ENCODE measurements at places on chromosomes 11 and 22.
A peak's percentile ranks its signal among the peaks of the same experiment; 100 is the strongest.

DNA sequence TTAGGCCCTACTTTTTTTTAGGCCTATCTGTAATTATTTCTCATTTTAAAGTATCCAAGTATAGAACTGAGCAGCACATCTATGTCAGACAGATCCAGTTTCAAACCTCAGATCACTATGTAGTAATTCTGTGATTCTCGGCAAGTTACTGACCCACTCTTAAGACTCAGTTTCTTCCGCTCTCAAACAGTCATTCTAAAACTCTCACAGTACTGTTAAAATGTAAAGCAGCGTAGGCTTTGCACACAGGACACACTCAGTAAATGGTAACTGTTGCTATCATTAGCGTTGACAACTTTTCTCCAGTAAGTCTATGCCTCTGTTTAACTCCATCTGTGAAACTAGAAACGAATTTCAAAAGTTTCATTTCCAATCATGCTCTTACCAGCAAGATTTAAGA lies 277.1 kb downstream of the TTC28 start:
- no peak for DNase-seq

DNA sequence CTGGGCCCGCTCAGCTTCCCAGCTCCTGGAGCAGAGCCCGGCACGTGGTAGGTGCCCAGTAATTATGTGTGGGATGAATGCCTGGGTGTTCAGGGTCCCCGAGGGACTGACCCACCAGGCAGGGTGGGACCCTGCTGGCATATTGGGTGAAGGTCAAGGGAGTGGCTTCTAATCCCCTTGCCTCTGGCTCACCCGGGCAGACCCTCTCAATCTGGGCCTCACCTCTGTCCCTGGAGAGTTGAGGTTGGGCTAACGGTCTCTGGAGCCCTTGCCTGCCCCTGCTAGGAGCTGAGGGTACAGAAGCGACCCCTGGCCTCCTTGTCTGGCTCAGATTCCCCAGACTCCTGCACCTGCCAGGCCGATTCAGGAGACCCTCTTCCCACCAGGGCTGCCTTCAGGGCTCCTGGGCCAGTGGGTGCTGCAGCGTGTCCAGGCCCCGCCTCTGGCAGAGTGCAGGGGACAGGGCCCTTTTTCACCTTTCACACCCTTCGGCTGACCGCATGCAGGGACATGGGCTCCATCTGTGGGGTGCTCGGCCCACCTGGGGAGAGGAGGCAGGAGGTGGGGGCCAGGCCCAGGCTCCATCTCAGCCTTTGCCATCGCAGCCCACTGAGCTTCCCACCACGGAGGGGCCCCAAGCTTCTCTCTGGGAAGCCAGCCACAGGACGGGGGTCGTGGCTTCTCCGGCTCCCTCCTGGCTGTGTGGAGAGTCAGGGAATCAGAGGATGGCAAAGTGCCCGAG lies 3.8 kb upstream of the CTSD start:
- DNase-seq, result no peak

- DNase-seq, result no peak
Observed at GRCh38 chr11:3086671-3087150, 29.5 kb upstream of the CARS1 start.

DNA sequence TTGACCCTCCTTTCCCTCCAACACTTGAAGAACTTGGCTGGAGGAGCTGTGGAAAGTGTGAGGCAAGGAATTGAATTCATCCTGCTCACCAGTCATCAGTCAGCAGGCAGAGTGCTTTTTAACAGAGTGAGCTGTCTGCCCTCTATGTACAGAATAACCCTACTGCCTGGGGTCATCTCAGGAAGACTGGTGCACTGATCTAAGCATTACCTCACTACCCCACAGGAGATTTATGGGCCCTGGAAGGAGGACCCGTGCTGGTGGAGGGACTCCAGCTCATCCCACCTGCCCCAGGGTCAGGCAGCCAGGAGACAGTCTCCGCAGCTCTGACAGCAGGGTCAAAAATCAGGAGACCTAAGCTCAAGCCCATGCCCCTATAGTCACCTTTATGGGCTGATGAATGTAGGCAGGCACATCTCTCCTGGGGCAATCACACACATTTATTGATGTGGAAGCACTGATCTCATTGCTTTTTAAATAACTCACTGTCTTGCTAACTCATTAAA lies 270.8 kb upstream of the SESN3 start:
- no peak for DNase-seq

GRCh38 chr11:69682221-69682620 lies 7.1 kb upstream of the LTO1 start:
- no peak for DNase-seq

- no peak for DNase-seq
Observed at GRCh38 chr11:71209181-71209580, 43.2 kb downstream of the SHANK2 start.

DNA sequence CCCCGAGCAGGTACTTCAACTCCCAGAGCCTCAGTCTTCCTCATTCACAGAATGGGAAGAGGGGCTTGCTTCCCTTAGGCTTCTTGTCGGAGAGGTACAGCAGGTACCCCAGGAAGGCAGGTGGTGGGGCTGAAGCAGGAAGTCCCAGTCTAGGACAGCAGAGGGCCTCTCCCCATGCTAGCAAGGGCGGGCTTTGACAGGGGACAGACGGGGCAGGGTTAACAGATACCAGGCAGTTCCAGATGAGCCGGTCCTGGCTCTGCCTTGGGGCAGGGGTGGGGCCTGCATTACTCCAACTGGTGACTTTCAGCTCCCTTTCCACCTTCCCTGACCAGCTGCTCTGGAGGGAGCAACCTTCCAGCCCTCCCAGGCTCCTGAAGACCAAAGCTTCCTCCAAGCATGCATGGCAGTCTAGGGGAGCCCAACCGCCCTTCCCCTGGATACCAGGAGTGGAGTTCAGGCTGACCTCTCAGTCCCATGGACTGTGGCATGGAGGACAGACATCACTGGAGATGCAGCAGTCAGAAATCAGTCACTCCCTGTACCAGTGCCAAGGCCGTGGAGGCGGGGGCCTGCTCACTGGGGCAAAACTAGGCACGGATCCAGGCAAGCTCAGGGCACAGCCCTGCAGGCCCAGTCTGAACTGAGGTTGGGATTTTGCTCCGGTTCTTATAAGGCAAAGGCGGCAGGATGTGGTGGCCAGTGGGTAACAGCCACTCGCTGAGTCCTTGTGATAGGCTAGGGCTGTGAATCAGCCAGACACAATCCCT lies 60.5 kb downstream of the NAT10 start:
- no peak for DNase-seq

DNA sequence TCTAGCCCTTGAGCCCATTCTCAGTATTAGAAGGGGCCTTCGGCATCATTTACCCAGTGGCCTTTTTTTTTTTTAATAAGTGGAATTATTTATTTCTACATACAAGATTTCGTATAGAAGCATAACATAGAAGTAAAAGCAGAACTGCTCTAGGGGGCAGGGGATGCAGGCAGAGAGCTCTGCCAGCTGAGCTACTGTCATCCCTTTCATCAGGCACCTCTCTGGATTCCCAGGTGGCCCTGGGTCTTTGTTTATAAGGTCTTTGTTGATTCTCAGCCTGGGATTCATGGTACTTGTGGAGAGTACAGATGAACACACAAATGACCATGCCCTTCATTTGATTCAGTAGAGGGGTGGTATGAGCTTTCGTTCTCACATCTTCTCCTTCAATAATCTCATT lies 66.4 kb downstream of the GAB2 start:
- no peak for DNase-seq

DNA sequence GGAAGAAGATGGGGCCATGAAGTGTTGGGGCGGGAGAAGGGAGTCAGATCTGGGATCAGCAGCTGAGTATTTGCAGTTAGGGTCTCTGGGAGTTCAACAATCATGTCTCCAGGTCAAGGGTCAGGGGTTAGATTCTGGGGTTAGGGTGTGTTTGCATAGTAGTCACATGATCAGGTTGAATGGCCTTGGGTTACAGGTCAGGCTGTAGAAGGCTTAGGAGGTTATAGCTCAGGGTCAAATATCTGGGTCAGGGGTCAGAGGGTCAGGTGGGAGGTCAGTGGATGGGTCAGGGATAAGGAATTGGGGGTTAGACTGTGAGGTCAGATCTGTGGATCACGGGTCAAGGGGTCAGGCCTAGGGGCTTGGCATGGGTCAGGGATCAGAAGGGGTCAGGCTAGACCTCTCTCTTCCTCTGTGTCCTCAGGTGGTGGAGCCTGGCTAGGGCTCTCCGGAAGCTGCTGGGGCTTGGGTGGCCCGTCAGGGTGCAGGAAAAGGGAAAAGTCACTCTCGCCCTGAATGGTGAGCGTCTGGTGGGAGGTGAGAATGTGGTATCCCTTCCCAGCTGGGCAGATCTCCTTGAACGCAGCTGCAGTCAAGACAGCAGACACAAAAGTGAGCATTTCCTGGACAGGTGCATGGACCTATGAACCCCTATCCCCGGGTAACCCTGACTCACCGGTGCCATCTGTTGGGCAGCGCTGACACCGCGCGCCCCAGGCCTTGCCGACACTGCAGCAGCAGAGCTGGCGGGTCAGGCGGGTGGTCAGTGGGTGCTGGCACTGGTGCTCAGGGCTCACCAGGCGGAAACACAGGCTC lies 6.4 kb downstream of the LTBP3 start:
- peak; percentile 38 for DNase-seq

- no peak for DNase-seq
Observed at GRCh38 chr11:113474362-113475159, 637 bp downstream of the DRD2 start.

GRCh38 chr22:26281941-26282340 lies 112.7 kb downstream of the SEZ6L start:
- DNase-seq, result no peak

DNA sequence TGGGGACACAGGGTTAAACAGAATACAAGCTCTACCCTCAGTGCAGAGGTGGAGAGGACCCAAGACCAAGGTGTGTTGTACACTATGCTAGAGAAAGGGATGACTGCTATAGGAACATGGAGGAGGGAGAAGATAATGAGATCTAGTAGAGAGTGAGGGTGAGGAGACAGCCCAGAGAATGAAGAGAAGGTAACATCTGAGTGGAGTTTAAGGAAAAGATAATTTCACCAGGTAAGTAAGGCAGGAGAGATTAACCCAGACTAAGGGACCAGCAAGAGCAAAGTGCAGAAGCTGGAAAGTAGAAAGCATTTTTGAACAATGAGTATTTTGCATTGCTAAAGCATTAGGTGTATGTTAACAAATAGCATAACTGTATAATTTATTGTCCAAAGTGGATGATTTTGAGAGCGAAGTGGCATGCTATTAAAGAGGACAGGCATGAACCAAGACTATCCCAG lies 128.8 kb downstream of the RASSF10 start:
- no peak for DNase-seq

DNA sequence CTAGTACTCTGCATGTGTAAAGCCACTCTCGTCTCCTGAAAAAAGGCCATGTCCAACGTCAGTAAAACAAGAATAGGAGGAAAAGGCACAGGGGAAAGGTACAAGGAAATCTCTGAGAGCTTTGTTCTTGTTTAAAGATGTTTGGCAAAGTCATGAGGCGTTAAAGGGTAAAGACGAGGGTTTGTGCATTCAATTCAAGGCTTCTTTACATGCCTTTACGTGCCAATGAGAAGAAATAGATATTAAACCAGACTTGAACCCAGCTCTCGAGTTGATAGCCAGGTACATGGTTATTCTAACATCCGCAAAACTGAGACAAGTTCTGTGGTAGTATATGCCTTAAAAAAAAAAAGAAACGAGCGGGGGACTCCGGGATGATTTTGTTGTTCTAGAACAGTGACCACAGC lies 704 bp upstream of the CFL1 start:
- no peak for DNase-seq

GRCh38 chr11:61968758-61969390 lies 1.4 kb upstream of the FTH1 start:
- DNase-seq, result no peak

DNA sequence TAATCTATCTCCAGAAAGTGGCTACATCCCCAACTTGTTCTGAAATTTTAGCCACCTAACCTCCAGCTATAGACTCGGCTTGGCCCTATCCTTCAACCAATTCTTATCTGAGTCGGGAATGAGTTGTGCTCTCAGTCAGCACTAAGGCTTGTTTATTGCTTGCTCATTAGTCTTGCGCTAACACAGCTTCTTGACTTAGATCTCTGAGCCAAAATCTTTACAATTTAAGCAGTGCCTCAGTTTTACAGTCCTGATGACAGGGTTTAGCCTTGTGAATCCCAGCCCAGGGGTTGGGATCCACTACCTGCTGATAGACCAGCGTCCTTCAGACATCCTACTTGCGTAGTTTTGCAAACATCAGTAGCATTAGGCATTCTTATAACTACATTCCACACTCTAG lies 144.6 kb downstream of the NOX4 start:
- DNase-seq, result no peak

- no peak for DNase-seq
Observed at GRCh38 chr22:31367426-31367825, 21.3 kb upstream of the PATZ1 start.

GRCh38 chr11:112615238-112615637 lies 346.0 kb upstream of the NCAM1 start:
- DNase-seq, result no peak

GRCh38 chr11:2690596-2691354 lies 9.0 kb downstream of the KCNQ1OT1 start:
- DNase-seq, result no peak

DNA sequence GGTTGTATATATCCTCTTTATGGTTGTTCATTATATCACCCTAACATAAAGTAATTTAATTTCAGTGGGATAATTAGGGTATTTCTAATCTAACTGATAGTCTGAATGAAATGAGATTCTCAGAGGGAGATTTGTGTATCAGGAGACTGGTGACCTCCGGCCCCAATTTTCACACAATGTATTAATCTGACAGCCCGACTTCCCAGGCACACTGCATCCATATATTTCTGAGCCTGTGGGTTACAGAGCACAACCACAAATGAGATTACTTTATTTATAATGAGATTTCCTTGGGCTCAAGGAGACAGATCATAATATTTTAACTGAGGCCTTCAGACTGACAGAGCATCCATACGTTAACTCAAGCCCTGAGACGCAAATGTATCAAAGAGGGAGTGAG lies 125.9 kb downstream of the RCN1 start:
- no peak for DNase-seq

- DNase-seq, result no peak
Observed at GRCh38 chr11:64130618-64131017, 35.3 kb downstream of the MACROD1 start.

GRCh38 chr11:104352036-104352435 lies 188.1 kb upstream of the PDGFD start:
- no peak for DNase-seq

- DNase-seq, result no peak
Observed at GRCh38 chr22:29479417-29480261, at the start of gene NEFH. Gene NEFH, plus strand, starts transcription at chr22:29480218. Its CDS starts 45 bp downstream, at chr22:29480263.

GRCh38 chr11:90391756-90392155 lies 168.9 kb upstream of the CHORDC1 start:
- no peak for DNase-seq

- DNase-seq, result no peak
Observed at GRCh38 chr11:28342716-28343115, 234.5 kb downstream of the METTL15 start.

- DNase-seq, result no peak
Observed at GRCh38 chr11:88810420-88811097, 255.2 kb downstream of the GRM5 start.
